ENCODE measurements at places on chromosomes 1 and 21.

DNA sequence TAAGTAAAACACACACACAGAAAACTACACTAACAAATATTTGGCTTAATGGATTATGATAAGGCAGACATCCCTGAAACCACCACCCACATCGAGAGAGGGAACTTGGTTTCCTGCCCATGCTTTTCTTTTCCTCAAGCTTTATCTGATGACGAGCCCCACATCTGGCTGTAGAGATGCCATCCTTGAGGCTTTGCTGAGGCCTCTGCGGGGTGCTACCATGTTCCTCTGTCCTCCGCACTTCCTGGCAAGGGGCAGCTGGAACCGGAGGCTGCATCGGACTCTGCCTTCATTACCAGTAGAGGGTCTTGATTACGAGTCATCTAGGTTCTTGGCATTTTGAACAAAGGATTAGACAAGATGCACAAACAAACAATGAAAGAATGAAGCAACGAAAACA lies 21.7 kb upstream of the C1orf174 start:
- DNase-seq = no peak

- no peak for DNase-seq
Observed at GRCh38 chr1:226476648-226477319, 68.9 kb upstream of the PARP1 start.

DNA sequence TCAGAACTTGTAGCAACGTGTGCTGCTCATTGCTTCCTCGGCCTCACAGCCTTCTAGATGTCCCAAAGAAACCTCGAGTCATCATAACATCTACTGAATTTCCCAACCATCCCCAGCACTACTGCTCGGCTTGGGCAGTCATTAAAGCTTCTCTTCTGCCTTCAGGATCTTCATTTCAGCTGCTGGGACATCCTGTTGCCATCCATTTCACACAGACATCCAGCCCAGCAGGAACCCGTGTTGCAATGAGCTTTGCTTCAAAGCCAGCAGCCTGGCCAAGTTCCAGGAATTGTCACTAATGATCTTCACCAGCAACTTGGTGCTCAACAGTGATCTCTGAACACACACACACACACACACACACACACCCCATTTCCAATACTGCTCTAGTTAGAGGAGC lies 18.5 kb downstream of the WLS start:
- DNase-seq = no peak

DNA sequence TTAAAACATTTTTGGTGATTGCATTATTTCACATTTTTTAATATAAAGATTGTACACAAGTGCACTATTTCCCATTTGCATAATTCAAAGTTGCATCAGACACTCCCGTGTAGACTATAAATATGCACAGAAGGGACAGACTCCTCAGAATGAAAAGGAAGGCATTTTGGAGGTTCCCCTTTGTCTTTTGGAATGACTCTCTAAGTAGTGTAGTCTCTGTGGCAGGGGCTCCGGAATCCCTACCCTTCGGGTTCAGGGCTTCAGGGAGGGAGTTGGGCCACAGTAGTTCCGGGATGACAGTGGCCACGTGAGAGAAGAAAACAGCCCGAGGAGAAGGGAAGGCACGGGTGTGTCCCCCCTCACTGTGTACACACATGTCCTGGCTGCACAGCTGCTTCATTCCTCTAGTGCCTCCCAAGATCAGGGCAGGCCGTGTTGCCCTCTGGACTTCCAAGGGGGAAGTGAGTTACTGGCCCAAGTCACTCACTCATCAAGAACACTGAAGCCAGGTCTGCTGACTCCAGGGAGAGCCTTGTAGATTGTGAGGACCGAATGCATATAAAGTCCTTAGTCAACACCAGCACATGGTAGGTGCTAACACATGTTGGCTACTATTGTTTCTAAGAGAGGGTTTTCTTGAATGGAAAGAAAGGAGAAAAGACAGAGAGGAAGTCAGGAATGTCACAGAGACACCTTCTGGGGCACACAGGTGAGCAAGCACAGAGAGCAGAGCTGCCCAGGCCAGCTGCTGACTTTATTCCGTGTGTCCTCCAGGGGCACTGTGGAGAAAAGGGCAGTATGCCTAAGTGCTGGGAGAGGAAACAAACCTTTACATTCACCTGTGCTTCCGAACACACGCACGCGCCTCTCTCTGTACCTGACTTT lies 39.8 kb downstream of the LHX4 start:
- no peak for DNase-seq

DNA sequence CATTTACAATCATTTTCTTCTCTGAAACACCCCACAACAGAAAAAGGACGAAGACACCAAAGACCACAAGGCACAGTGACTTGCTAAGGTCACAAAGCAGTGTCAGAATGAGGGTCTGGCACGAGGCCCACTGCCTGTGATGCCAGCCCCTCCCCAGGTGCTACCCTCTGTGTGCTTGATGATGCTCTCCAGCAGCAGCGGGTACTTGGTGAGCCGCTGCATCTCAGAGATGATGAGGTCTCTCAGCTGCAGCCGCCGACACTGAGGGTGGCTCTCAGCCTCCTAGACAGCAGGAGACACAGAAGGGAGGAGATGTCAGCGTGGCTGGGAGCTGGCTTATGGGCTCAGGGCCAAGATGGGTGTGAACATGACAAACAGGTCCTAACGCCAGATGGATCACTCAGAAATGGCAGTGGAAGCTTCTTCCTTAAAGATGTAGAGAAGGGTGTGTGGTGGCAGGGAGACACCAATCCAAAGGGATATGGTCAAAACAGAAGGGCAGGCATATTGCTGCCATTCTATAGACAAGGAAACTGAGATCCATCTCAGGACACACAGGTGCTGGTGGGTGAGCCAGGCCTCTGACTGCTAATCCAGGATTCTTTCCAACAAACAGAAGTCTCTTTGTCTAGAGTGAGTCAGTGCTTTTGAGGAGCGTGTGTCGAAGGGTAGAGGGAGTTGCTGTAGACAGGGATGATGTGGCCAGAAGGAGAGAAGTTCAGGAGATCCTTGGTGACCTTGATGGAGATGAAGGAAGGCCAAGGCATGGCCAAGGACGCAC lies 25.6 kb downstream of the LRRC71 start:
- DNase-seq = no peak

- no peak for DNase-seq
Observed at GRCh38 chr1:16117369-16117768, 38.5 kb downstream of the EPHA2 start.

- no peak for DNase-seq
Observed at GRCh38 chr21:29144736-29145353, 14.4 kb downstream of the MAP3K7CL start.

DNA sequence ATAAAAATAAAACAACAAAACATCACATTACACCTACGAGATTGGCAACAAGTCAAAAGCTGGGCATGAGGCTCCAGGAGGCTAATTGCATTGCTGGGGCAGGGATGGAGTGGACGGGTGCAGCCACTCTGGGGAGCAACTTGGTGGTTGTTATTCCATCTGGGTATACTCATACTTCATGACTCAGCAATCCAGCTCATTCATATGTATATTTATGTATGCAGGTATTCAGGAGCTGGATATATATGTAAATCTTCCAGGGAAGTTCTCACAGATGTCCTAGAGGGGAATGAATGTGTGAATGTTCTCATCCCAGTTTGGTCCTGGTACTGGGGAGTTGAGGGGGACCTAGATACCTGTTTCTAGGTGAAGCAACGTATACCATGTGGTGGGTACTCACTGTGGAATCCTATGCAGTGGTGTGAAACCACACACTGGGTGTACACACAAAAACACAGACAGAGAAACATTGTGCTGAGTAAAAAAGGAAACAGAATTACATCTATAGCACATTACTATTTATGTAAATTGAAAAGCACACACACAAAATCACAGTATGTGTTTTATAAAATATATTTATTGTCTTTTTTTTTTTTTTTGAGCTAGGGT lies 79.7 kb upstream of the RAB4A start:
- DNase-seq = no peak

- no peak for DNase-seq
Observed at GRCh38 chr1:89605692-89606091, 27.2 kb upstream of the LRRC8C start.

DNA sequence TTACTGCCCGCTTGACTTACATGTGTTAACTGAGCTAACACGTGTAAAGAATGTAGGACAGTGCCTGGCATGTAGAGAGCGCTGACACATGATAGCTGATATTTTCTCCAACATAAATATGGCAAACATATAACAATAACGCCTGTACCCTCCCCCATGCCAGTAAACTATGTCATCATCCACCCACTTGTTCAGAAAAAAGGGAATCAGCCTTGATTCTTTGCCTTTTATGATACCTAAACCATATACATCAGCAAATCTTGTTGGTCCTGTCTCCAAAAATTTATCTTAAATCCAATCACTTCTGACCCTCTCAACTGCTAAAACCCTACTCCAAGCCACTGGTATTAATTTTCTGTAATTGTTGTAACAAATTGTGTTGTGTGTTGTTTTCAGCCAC lies 1.1 kb upstream of the ZNF692 start:
- DNase-seq = no peak

DNA sequence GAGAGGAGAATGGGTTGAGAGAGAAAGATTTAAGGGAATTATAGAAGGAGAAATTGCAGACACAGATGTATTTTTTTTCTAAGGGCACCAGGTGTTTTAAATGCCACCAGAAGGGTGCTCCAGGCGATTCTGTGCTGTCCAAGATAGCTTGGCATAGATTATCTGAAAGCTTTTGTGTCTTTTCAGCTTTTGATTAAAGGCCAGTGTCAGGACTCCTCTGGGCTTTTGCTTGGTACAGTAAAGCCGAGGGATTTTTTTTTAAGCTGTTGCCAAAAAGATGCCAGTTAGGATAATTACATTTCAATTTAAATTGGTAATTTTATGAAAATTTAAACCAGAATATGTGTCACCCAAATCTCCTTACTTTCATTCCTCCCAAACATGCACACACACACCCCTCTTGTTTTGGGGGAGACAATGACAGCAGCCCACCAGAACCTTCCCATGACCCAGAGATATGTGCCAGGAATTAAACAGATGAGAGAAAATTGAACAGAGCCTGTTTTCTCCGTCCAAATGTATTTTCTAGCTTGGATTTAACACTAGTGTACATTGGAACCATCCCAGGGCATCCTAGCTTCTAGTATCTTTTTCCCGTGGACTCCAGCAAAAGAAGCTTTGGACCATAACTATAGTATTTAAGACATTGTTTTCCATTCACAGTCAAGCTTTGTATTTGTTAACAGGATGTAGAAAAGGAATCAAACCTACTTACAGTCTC lies 670.7 kb upstream of the CXADR start:
- DNase-seq = no peak

DNA sequence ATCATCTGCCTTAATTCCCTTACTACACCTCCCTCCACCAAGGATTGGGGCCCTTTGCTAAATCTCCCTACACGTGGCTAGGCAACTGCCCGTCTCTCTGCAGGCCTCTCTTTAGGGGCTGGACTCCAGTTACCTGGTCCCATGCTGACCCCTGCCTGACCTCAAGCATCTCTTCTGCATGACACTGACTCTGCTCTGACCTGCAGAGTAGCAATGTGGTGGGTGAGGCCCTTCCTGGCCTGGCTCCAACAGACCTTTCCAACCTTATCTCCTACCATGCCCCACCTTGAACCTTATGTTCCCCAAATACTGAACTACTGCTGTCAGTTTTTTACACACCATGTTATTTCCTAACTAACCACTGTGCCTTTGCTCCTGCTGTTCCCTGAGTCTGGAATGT lies 45.9 kb upstream of the EPS15 start:
- DNase-seq = no peak

DNA sequence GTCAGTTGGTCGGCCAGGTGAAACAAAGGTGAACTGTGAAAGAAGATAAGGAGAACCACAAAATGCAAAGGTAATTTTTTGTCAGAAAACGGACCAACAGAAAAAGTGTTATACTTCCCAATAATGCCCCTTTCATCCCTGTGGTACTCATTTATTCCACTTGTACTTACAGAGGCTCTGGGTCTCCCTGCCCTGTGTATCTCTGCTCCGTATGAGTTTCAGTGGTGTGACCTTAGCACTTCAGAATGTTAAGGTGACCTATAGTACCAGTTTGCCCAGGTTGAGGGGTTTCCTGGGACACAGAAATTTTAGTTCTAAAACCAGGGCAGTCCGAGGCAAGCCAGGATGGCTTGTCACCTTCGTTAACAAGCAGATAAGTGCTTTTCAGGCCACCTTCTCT lies 254.8 kb downstream of the OLFM3 start:
- DNase-seq = no peak

DNA sequence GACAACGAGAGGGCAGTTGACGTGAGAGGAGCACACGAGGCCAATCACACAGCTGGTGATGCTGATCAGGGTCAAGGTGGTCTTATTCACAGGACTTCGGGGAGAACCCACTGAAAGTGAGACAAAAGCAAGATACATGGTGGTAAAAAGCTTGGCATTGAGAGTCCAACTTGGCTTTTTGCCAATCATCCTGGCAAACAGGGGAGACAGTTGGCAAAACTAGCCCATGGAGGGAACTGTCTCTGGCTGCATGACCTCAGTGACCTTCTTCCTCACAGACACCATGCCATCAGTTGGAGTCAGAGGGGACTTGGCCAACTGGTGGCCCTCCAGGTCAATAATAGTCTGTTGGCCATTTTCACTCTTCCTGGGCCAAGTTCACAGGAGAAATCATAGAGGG lies 139.9 kb downstream of the ASTN1 start:
- no peak for DNase-seq

- no peak for DNase-seq
Observed at GRCh38 chr1:240169188-240169587, 77.5 kb downstream of the FMN2 start.

DNA sequence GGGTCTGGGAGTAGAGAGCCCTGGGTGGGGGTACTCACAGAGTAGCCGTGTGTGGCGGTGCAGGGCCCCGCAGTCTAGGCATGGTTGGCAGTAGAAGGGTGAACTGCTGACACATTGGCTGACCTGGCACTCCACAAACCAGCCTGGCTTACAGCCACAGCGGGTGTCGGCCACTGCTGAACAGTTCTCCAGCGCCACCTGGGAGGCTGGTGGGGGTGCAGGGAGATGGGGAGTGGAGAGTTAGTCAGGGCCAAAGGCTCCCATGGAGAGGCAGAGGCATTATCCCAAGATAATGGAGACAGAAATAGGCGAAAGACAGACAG lies 1.5 kb downstream of the TNFRSF25 start:
- DNase-seq = no peak

DNA sequence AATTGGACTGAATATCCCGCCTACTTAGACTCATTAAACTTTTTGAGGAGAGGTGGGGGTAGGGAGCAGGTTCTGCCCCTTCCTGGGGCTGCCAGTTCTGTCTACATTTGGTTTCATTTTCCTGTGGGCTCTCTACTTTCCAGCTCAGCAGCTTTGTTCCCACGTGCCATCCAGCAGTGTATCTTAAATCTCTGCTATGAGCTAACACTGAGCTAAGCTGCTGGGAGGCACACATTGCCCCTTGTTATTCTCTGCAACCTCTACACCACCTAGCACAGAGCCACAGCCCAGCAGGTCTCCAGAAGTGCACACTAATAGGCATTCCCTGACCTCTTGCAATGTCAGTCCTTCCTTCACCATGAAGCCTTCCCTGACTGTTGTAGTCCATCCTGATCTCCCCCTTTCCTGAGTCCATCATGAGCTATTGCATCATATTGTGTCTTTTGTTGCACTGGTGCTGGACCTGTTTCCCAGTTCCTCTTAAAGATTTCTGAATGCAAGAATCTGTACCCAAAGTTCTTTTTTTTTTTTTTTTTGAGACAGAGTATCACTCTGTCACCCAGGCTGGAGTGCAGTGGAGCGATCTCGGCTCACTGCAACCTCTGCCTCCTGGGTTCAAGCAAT lies 28.7 kb upstream of the NRDC start:
- DNase-seq = no peak
